ENCODE measurements at places on chromosomes 6 and 20. TPM values are rescaled to one million over a fixed set of nuclear protein-coding genes. Genes with fewer than 3 reads are reported as not detected.
A peak's percentile ranks its signal among the peaks of the same experiment; 100 is the strongest.

Gene IP6K3
- total RNA-seq, result not detected

GRCh38 chr6:7479801-7480266 lies 61.6 kb upstream of the DSP start:
- peak; percentile 83 for DNase-seq
- no peaks in the 10 kb centered on the region for H3K4me1 ChIP-seq
- peak overlapping the region; percentile 35 for H3K27ac ChIP-seq
- no peaks in the 10 kb centered on the region for H3K36me3 ChIP-seq
- H3K4me3 ChIP-seq, result peak overlapping the region; percentile 37
- H3K27me3 ChIP-seq, result no peaks in the 10 kb centered on the region

DNA sequence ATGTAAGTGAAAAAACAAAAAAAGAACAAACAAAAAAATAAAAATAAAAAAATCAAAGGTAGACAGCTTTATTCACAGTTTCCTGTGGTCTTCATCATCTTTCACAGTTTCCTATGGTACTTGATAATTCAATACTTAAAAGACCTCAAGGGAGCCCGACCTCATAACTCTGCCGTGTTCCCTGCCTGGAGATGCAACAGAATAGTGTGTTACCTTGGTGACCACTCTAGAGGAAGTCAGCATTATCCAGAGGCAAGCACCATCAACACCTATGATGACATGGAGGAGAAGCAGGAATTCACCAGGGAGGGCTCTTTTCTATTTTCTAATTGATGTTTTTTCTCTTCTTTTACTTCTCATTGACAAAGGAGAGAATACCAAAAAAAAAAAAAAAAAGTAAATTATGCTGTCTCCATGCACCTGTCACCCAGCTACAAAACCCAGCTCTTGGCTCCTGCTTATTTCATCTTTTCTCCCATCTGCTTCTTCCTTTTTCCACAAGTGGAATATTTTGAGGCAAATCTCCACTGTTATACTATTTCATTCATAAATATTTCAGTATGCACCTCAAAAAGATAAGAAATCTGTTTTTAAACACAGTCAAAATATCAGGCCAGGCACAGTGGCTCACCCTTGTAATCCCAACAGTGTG lies 95.8 kb upstream of the STXBP5 start:
- H3K4me1 ChIP-seq, result no peaks in the 10 kb centered on the region
- H3K27me3 ChIP-seq, result no peaks in the 10 kb centered on the region
- no peaks in the 10 kb centered on the region for H3K36me3 ChIP-seq
- no peak for DNase-seq
- H3K27ac ChIP-seq, result no peak overlapping the region
- no peak overlapping the region for H3K4me3 ChIP-seq

- no peaks in the 10 kb centered on the region for H3K36me3 ChIP-seq
- no peak for DNase-seq
- H3K4me3 ChIP-seq, result no peak overlapping the region
- H3K27ac ChIP-seq, result no peak overlapping the region
- 0 out of 2 replicates have a peak, but pooled peaks cover 5% of the 10 kb centered on the region for H3K4me1 ChIP-seq
Observed at GRCh38 chr6:162730502-162730901, 2.7 kb downstream of the PACRG start.

Gene CYB5R4
- total RNA-seq, result 22.7 TPM

DNA sequence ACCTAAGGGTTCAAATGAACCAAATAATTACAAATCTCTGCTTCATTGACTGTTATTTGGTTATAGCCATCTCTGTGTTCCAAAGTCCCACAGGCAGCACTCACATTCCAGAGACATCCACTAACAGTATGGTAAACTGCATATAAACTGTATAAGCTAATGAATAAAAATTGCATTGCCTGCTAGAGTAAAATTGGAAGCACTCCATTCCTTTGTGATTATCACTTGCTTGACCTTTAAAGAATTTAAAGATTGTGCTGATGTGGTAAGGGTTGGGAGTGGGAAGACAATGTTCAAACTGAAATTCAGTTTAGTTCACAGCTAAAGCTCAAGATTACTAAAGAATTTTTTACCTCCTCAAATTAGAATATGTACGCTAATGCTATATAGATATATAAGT lies 31.0 kb upstream of the OSTM1 start:
- H3K4me3 ChIP-seq, result no peak overlapping the region
- no peak for DNase-seq
- peaks cover 10% of the 10 kb centered on the region for H3K4me1 ChIP-seq
- no peak overlapping the region for H3K27ac ChIP-seq

DNA sequence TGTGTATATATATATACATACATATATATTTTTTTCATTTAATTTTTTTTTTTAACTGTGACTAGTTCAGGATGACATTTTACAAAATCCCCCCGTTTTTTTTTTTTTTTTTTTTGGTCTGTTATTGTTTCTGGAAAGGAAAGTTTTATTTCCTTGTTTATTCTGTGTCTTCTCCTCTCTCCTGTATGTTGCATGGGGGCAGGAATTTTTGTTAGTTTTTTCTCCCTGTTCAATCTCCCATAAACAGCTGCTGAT lies 32.4 kb upstream of the TXLNB start:
- no peaks in the 10 kb centered on the region for H3K36me3 ChIP-seq
- H3K27ac ChIP-seq, result no peak overlapping the region
- H3K4me3 ChIP-seq, result no peak overlapping the region
- H3K4me1 ChIP-seq, result 0 out of 2 replicates have a peak, but pooled peaks cover 5% of the 10 kb centered on the region
- DNase-seq, result no peak

Gene ANGPT4
- not detected for total RNA-seq
